ENCODE measurements at places on chromosomes 3 and 15.

- H3K27me3 ChIP-seq: no peaks in the 10 kb centered on the region
- H3K27ac ChIP-seq: peak overlapping the region; percentile 30
- H3K4me1 ChIP-seq: no peaks in the 10 kb centered on the region
- no peak for DNase-seq
These were observed 275.4 kb upstream of the C2CD4B start for GRCh38 chr15:62440362-62441105.

- H3K4me1 ChIP-seq: no peaks in the 10 kb centered on the region
- no peak overlapping the region for H3K4me3 ChIP-seq
- H3K27ac ChIP-seq: no peak overlapping the region
- H3K27me3 ChIP-seq: no peaks in the 10 kb centered on the region
- H3K36me3 ChIP-seq: no peaks in the 10 kb centered on the region
These were observed 42.0 kb upstream of the CGNL1 start for GRCh38 chr15:57334257-57334656.

DNA sequence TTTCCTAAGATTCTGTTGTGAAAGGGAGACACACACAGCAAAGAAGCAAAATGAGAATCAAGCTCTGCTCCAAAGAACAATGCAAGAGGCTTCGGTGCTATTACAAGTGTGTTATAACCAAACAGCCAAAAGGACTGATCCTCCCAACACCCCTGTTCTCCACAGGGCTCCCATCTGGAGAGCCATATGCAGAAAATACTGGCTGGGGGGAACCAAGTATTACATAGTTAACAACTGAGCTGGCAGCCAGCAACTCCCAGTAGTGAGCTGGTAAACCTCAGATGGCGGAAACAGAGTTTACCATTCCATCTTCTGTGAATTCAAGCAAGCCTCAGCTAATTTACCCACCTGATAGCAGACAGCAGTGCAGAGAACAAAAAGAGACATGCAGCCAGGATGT lies 156.4 kb downstream of the NTRK3 start:
- no peak for DNase-seq
- H3K4me1 ChIP-seq: no peaks in the 10 kb centered on the region
- H3K4me3 ChIP-seq: no peak overlapping the region
- no peaks in the 10 kb centered on the region for H3K27me3 ChIP-seq

DNA sequence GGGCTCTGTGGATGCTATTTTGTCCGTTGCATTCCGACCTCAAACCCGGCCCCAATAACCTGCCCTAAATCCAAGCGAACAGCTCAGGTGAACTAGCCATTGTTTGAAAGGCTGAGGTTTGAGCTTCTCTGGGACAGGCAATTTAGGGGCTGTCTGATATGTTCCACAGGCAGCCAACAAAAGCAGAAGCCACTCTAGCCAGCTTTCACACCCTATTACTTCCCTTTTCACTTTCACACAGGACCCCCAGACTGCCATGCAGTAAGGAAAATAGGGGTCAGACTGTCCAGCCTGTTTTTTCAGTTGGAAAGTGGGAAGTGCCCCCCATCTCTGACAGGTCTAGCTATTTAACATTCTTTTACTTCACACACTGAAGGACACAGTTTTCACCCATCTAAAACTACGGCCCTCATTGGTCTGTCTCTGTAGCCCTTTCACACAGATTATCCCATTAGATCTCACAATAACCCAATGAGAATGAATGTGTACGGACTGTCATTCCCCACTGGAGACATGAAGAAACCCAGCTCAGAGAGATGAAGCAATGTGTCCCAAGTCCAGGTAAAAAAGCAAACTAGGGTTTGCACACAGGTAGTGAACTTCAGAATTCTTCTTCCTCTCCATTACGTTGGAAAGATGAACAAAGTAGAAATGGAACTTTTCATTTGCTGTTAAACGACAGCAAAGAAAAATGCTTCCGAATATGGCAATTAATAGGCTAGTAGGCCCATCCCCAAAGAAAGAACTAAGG lies 1.9 kb downstream of the CCDC12 start:
- H3K4me3 ChIP-seq: no peak overlapping the region
- H3K27me3 ChIP-seq: no peaks in the 10 kb centered on the region
- H3K36me3 ChIP-seq: no peaks in the 10 kb centered on the region
- no peak overlapping the region for H3K27ac ChIP-seq
- no peak for DNase-seq

DNA sequence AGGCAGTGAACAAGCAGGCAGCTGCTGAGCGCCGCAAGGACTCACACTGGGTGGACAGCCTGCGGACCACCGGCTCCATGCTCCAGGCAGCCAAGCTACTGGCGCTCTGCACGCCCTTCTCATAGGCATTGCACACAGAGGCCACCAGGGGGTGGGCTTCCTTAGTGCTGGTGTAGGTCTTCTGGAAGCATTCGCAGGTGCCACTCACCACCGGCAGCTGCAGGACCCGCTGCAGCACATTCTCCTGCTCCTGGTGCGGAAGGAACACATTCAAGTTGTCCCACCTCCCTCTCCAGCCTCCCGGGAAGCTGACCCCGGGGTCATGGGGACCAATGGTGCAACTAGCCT lies 6.0 kb downstream of the PLIN1 start:
- H3K4me1 ChIP-seq: peaks cover 25% of the 10 kb centered on the region
- DNase-seq: no peak
- peak overlapping the region; percentile 78 for H3K27ac ChIP-seq
- H3K27me3 ChIP-seq: no peaks in the 10 kb centered on the region
- no peaks in the 10 kb centered on the region for H3K36me3 ChIP-seq
- no peak overlapping the region for H3K4me3 ChIP-seq

DNA sequence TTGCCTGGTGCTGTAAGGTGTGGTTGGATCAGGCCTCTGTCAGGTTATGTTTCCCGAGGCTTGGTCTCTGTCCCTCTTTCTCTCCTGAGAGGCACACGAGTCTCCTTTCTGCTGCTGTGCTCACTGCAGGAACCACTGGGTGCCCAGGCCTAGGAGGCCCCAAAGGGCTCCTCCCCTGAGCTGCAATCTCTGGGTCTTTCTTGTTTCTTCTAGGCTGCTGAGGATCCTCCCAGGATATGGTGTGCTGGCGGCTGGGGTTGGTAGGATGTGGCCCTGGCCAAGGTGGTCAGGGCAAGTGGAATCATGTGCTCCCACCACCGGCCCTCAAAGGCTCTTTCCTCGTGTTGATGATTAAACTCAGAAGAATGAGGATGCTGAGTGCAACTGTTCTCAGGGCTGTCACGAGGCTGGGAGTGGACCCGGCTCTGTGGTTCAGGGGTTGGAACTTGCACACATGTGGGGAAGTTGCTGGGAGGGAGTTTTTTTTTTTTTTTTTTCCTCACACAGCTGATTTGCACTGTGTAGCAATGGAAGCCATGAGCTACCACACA lies 43.6 kb upstream of the CTSH start:
- H3K4me1 ChIP-seq: peaks cover 5% of the 10 kb centered on the region
- H3K27ac ChIP-seq: peak overlapping the region; percentile 54
- DNase-seq: peak; percentile 94
- H3K4me3 ChIP-seq: no peak overlapping the region
- no peaks in the 10 kb centered on the region for H3K27me3 ChIP-seq

GRCh38 chr3:141412087-141412935 lies 44.0 kb downstream of the ZBTB38 start:
- H3K4me3 ChIP-seq: peak overlapping the region; percentile 47
- peaks cover 34% of the 10 kb centered on the region for H3K36me3 ChIP-seq
- H3K27me3 ChIP-seq: no peaks in the 10 kb centered on the region
- peak; percentile 80 for DNase-seq
- H3K4me1 ChIP-seq: peaks cover 81% of the 10 kb centered on the region

DNA sequence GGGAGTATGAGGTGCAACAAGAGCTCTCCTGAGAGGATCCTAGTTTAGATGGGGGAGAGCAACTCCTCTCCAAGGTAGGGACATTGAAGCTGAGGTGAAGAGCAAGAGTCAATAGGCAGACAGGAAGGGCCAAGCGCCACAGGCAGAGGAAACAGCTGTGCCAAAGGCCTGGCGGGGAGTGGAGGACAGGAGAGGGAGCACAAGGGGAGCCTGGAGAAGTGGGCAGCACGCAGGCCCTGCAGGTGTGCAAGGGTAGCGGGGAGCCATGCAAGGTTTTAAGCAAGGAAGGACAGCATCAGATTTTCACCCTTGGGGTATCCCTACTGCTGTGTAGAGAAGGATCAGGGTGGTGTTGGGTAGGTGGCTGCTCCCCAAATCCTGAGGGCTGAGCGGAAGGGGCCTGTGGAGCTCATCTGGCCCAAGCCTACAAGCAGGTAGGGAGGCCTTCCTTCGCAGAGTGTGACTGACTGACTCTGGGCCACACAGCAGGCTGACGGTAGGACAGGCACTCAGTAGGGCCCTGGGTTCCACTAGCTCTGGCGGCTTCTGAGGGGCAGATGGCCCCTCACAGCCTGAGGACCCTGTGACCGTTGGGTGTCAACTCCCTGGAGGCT lies 13.3 kb downstream of the CHST13 start:
- H3K4me1 ChIP-seq: no peaks in the 10 kb centered on the region
- no peaks in the 10 kb centered on the region for H3K36me3 ChIP-seq
- H3K27me3 ChIP-seq: peaks cover 57% of the 10 kb centered on the region
- peak; percentile 32 for DNase-seq
- no peak overlapping the region for H3K4me3 ChIP-seq

DNA sequence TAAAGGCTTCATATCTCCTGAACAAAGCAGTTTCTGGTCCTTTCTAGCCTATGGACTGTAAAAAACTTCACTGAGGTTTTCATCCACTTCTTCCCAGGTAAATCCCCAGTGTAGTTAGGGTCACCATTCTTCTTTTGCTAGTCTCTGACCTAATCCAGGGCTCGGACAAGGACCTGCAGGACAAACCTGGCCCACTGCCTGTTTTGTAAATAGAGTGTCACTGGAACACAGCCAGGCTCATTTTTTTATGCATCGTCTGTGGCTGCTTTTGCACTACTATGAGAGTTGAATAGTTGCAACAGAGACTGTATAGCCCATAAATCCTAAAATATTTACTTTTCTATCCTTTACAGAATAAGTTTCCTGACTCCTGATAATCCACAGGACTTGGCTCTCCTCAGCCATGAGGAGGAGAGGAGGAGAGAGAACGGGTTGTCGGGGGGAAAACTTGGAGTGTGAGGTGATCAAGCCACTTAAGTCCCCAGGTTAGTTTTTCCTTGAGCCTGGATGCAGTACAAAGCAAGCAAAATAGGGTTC lies 29.0 kb downstream of the CCR3 start:
- H3K27me3 ChIP-seq: no peaks in the 10 kb centered on the region
- no peak for DNase-seq
- no peak overlapping the region for H3K27ac ChIP-seq
- H3K4me1 ChIP-seq: no peaks in the 10 kb centered on the region
- H3K4me3 ChIP-seq: no peak overlapping the region

- H3K4me3 ChIP-seq: no peak overlapping the region
- H3K27me3 ChIP-seq: no peaks in the 10 kb centered on the region
- H3K4me1 ChIP-seq: no peaks in the 10 kb centered on the region
- no peak overlapping the region for H3K27ac ChIP-seq
- DNase-seq: no peak
- H3K36me3 ChIP-seq: no peaks in the 10 kb centered on the region
These were observed 205.5 kb upstream of the MRPL3 start for GRCh38 chr3:131708241-131708640.

- H3K27ac ChIP-seq: no peak overlapping the region
- DNase-seq: no peak
- no peaks in the 10 kb centered on the region for H3K27me3 ChIP-seq
- H3K36me3 ChIP-seq: no peaks in the 10 kb centered on the region
- H3K4me3 ChIP-seq: no peak overlapping the region
These were observed 178.6 kb upstream of the TPRG1 start for GRCh38 chr3:188993181-188993580.

- no peak for DNase-seq
- H3K4me3 ChIP-seq: no peak overlapping the region
- H3K4me1 ChIP-seq: no peaks in the 10 kb centered on the region
- H3K27me3 ChIP-seq: no peaks in the 10 kb centered on the region
- H3K27ac ChIP-seq: no peak overlapping the region
These were observed 68.9 kb downstream of the ARMC8 start for GRCh38 chr3:138256022-138256421.

All from tibial artery (tissue), 4 donors.